NB4 (cell line): ENCODE measurements at places on chromosomes 12 and 14.

- DNase-seq = no peak
Measured at GRCh38 chr12:54060174-54060974, 6.7 kb downstream of the HOXC4 start.

DNA sequence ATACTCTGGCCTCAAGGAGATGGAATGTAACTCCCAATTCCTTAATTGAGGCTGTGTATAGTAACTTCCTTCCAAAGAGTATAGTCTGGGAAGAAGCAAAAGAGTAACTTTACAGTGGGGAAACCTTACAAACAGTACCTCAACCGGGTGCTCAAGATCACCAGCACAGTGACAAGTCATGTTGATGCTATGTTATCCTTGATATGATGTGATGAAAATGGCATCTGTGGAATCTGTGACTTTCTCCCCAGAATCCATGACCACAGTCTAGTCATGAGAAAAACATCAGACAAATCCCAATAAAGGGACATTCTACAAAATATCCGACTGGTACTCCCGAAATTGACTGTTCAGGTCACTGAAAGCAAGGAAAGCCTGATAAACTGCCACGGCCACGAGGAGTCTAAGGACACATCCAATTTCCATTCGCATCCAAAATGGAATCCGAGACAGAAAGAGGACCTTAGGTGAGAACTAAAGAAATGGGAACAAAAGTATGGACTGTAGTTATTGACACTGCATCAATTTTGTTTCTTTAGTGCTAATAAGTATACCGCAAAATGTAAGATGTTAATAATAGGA, 97.3 kb upstream of the FRMD6 start:
- DNase-seq = no peak

DNA sequence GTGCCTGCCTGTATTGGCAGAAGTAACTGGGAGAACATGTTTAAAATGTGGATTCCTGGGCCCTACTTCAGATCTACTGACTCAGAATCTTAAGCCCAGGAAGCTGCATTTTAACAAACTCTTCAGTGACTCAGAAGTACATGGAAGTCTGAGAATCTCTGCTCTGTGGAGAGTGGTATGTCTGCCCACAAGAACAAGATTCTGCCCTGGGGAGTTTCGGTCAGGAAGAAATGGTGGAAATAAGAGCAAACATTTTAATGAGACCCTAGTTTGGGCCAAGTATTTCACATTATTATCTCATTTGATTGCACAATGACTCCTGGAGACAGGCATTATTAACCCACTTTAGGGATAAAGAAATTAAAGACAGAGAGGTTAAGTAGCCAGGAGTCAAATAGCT, 8.2 kb downstream of the ALDH1L2 start:
- DNase-seq = no peak

GRCh38 chr12:124762791-124763593, 100.7 kb downstream of the SCARB1 start:
- DNase-seq = no peak

- DNase-seq = no peak
Measured at GRCh38 chr14:88746052-88746451, 46.7 kb downstream of the EML5 start.

- peak; percentile 19 for DNase-seq
Measured at GRCh38 chr14:69684461-69685217, 73.2 kb downstream of the SUSD6 start.

DNA sequence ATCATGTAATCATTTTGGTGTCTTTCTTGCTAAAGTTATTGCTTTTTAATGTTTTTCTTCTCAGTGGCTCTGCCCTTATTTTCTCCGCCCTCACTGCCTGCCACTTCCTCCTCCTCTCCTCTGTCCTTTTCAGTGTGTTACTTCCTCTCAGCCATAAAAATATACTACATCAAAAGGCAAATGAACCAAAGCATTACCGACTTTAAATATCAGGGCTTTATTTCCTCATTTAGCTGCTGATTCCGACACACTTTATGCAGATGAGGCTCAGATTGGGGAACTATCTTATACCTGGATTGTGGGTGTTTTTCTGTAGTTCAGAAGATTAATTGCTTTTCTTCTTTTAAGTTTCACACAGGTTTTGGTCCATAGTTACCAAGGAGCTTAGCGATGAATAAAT, 118.1 kb downstream of the CMAS start:
- peak; percentile 26 for DNase-seq

DNA sequence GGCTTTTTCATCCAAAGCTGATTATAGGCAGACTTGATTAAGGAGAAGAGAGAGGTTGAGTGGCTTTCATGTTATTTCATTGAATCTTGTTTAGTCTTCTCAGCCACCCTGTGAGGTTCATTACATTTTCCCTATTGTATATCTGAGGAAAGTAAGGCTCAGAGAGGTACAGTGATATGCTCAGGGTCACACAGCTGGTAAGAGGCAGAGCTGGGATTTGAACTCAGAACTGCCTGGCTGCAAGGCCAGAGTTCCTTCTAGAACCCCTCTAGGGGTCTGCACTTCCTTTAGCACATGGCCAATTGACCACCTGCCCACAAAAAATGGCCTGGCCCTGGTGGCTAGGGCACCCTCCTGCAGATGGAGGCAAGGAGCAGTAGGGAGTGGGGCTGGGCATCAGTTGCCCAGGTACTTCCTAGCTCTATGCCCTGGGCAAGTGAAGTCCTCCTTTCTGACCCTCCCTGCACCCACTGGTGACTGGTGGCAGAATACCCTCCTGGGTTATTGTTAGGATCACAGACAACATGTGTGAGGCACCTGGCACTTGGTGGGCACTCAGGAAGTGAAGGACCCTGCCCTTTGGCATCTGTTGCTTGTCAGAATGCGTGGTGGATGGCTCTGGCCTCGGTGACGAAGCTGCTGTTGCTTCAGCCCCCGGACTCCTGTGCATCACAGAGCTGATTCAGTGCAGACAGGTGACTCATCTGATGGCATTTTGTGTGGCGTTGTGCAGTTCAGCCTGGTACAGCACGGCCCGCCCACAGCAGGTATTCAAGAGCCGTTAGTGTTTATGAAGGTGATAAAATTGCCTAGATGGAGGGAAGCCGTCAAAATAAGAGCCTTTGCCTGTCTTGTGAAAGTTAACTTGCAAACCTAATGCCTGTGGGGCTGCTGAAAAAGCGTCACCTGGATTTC, 115.8 kb downstream of the SLC25A47 start:
- no peak for DNase-seq

DNA sequence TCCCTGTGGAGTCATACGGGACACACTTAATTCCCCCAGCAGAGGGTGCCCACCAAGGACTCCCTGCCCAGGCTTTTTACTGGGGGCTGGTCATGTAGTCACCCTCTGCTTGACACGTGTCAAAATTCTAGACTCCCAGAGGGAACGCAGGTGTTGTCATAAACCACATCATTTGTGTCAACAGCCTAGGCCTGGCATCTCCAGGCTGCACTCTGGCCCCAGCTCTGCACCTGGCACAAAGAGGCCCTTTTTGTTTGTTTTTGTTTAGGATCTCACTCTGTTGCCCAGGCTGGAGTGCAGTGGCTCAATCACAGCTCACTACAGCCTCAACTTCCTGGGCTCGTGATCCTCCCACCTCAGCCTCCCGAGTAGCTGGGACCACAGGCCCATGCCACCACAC, 21.1 kb downstream of the BRI3BP start:
- no peak for DNase-seq

DNA sequence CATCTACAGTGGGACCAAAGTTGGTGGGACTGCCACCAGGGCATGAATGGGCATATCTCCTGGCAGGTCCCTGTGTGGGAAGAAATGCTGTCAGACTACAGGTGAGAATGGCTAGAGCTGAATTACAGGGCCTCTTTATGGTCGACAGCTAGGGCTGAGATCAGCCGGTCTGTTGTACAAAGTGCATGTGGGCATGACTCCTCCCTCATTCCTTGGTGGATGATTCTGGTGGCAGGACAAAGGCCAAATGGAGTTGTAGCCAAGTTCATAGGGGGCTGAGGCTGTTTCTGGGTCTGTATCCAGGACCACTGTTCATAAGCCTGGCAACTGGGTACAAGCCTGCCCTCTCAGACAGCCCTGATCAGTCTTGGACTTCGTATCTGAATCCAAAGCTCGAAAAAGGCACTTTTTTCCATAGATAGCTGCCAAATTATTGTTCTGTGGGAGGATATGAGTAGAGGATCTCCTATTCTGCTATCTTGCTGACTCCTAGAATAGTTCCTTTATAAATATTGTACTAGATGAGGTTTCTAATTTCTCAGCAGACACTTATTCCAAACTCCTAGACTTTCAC, 460.8 kb downstream of the TMEM117 start:
- DNase-seq = no peak

GRCh38 chr14:38209572-38210557, 2.2 kb downstream of the SSTR1 start:
- no peak for DNase-seq

- peak; percentile 55 for DNase-seq
Measured at GRCh38 chr14:37985826-37986470, 221.8 kb upstream of the SSTR1 start.

- DNase-seq = no peak
Measured at GRCh38 chr14:79652513-79653307, 558.6 kb downstream of the DIO2 start.

GRCh38 chr12:133026996-133027395, 10.3 kb upstream of the ZNF84 start:
- DNase-seq = no peak

DNA sequence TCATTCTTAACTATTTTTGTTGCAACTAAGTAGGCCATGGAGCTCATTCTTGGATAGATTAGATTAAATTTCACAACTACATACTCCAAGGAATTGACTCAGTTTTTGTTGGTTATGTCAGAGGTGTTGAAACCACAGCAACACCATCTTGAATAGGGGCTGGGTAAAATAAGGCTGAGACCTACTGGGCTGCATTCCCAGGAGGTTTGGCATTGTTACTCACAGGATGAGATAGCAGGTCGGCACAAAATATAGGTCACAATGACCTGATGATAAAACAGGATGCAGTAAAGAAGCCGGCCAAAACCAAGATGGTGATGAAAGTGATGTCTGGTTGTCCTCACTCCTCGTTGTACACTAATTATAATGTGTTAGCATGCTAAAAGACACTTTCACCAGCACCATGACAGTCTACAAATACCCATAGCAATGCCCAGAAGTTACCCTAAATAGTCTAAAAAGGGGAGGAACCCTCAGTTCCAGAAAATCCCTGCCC, 20.9 kb downstream of the DMAC2L start:
- peak; percentile 80 for DNase-seq

DNA sequence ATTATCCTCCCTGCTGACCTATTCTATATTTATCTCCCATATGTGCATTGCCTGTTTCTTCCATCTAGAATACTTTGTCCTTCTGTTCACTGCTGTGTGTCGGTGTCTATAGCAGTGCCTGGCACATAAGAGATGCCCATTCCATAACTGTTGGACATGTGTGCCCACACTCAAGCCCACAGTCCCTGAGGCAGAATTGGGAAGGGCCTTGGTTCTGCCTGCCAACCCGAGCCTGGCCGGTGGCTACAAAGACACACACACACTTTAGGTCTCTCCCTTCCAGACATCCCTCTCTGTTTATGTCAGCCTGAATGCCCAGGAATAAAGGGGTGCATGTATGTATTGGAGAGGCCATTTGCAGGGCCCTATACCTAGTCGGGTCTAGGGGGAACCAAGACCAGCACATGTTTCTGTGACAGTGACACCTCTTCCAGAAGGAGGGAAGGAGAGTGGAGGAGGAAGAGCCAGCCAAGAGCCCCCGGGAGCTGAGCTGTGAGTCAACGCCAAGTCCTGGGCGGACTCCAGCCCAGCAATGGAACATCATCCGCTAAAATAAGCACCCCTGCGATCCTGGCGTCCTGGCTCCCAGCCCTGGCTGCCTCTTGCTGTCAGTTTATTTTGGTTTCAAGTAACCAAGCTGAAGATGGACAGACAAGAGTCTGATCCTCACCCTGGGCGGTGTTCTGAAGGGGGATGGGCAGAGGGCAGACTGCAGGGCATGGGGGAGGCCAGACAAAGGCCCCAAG, 4.3 kb upstream of the ASB2 start:
- no peak for DNase-seq

DNA sequence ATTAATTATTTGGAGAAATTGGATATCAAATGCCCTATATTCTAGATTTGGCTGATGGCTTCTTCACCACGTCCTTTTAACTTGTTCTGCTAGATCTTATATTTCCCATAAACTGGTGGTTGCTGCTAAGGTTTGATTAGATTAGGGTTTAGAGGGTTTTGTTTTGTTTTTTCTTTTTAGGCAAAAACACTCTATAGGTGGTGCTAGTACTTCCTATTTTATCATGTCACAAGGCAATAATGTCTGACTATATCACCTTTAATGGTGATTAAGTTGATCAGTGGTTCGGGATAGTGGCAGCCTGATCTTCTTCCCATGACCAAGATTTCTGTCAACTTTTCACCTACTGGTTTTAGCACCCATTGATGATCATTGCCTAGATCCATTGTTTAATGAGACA, 455.1 kb downstream of the RAD51B start:
- DNase-seq = no peak

DNA sequence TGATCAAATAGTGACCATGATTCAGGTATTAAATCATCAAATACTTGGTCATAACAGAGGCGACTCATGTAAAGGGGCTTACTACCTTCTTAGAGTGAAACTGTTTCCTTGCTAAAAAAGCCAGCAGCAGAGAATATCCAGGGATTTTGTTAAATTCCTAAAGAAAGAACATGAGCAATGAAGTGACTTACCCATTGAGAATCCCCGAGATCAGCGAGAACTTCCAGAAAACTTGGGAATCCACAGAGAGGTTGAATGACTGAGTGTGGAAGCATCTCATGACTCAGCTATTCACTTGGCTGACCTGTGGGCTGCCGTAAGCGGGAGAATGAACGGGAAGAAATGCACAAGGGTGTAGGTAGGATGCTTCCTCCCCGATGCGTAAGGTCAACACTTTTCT, 85.3 kb upstream of the KCNA1 start:
- DNase-seq = no peak

DNA sequence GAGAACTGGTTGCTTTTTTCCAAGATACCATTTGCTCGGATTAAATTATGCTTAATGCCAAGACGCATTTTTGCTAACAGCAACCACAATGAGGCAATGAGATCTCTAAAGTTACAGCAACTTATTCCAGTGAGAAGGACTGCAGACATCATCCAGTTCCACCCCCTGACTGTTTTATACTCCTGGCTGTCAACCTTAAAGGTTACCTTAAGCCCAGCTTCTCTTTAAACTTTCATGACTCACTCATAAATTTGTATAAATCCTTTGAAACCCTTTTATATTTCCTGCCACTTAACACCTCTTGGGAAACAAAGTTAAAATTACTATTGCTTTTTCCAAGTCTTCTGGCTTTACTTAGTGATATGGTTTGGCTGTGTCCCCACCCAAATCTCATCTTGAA, 80.2 kb downstream of the TMTC1 start:
- no peak for DNase-seq

GRCh38 chr12:31780096-31780495, 51.3 kb upstream of the AMN1 start:
- no peak for DNase-seq
